Activated CD8-positive, alpha-beta memory T cell treated with anti-CD3 and anti-CD28 coated beads for 1 hour (primary cell): ENCODE measurements at places on chromosomes 3 and 15.

- DNase-seq: no peak
Observed at GRCh38 chr15:40379853-40380252, 2.7 kb upstream of the KNSTRN start.

DNA sequence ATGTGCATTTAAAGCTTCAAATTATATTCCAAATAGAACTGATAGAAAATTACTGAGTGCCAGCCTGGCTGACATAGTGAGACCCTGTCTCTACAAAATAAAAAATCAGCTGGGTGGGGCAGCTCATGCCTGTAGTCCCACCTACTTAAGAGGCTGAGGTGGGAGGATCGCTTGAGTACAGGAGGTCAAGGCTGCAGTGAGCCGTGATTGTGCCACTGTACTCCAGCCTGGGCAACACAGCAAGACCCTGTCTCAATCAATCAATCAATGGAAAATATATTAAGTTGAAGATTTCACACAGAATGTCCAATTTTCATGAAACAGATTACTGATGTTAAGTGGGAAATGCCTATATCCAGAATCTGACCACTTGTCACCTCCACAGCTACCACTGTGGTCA lies 4.1 kb downstream of the MON1A start:
- no peak for DNase-seq

GRCh38 chr15:38696109-38696727 lies 131.6 kb upstream of the RASGRP1 start:
- peak; percentile 39 for DNase-seq

DNA sequence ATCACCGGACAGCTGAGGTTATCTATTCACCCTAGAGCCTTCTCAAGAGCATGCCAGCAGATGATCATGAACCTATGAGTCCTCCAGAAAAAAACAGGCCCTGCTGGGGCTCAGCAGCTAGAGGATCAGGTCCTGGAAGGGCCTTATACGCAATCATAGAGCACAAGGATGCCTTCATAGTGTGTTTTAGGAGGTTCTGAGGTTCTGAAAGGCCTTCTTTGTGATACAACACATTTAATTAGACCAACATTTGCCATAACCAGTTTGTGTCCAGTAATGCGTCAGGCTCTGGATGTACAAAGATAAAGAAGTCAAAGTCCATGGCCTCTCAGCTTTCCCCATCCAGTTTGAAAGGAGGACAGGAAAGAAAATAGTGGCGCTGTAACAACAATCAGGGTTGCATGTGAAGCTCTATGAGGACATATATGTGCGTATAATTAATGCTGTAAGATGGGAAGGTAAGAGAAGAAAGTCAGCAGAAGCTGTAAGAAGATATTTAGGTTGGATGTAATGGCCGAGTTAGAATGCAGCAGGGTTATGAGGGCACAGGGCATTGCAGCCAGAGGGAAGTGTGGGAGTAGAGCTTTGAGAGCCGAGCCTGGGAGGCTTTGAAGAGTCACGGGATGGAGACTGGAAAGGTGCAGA lies 302.6 kb upstream of the TBL1XR1 start:
- no peak for DNase-seq

DNA sequence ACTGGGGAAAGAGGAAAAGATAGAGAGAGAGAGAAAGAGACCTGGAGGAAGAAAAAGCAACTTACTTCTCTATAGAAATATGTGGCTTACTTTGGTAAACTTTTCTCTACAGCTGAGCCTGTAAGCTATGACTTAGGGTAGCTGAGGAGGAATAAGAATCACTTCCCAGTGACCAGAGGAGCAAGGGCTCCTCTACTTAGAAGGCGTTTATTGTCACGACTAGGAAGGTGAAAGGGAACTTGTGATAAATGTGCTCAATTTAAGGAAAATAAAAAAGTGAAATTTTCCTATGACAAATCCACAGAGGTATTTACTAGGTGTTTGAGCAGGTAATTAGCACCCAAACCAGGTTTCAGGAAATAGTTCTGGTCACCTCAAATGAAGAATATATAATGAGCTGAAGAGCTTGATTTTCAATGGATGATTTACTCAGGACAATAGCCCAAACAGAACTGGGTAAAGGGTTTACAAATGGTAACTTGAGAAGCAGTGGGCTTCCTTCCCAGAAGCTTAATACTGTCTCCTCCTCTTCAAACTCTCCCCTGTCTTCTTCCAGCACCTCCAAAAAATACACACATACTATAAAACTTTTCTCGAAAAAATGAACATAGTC lies 46.1 kb downstream of the SOX2 start:
- no peak for DNase-seq

GRCh38 chr3:64270142-64270865 lies 45.0 kb upstream of the PRICKLE2 start:
- DNase-seq: no peak

- DNase-seq: no peak
Observed at GRCh38 chr15:89448825-89449224, 47.6 kb downstream of the RHCG start.

GRCh38 chr3:62131620-62132019 lies 241.7 kb downstream of the FEZF2 start:
- no peak for DNase-seq

GRCh38 chr3:36944641-36945270 lies at the start of gene TRANK1:
TRANK1 (minus strand) TSS chr3:36945054; CDS start chr3:36944809, 245 bp downstream.
- peak; percentile 64 for DNase-seq

DNA sequence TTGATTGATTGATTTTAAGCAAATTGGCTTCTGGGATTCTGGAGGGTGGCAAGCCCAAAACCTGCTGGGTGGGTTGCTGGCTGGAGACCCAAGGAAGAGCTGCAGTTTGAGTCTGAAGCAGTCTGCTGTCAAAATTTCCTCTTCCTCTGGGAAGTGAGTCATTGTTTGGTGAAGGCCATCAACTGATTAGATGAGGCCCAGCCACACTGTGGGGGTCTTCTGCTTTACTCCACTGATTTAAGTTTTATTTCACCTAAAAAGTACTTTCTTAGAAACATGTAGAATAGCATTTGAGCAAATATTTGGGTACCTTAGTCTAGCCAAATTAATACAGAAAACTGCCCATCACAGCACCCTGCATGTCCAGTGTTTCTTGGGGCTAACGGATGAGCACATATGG lies 33.8 kb downstream of the FAH start:
- no peak for DNase-seq

DNA sequence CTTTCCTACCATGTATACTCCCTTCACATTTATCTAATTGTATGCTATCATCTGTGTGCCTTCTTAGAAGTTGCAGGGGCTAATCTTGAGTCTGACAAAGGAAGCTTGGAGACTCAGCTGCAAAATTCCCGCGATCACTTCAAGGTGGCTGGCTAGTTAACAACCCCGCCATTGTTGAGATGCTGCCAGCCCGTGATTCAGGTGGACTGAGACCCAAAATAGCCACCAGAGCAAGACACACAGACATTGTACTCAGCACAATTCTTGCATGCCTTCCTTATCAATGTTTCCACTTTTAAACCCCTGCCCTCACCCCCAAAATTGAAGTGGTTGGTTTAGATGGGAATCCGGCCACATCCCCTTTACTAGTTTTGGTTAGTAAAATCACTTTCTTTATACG lies 225.8 kb upstream of the ZNF717 start:
- DNase-seq: no peak
